ENCODE measurements at places on chromosomes 13 and 19.
A peak's percentile ranks its signal among the peaks of the same experiment; 100 is the strongest.

GRCh38 chr19:38734426-38735256 lies 9.6 kb downstream of the CAPN12 start:
- DNase-seq: no peak

- no peak for DNase-seq
Observed at GRCh38 chr19:588741-589692, 664 bp upstream of the HCN2 start.

- DNase-seq: no peak
Observed at GRCh38 chr13:36571444-36571843, 102.4 kb upstream of the SERTM1 start.

DNA sequence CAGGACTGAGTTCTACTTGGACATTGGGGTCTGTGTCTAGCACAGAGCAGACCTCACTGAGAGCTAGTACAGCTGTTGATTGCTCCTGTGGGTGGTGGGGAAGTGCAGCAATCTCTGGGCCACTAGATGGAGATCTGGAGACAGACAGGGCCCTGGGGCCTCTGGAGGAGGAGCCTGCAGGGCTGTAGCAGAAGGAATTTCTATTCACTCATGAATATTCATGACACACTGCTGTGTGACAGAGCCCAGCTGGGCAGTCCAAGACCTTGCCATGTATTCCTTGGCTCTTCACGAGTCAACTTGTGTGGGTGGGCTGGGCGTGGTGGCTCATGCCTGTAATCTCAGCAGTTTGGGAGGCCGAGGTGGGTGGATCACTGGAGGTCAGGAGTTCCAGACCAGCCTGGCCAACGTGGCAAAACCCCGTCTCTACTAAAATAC lies 37.5 kb downstream of the SUGP2 start:
- DNase-seq: no peak

GRCh38 chr13:26528527-26528926 lies 29.0 kb upstream of the WASF3 start:
- DNase-seq: no peak

- DNase-seq: no peak
Observed at GRCh38 chr19:1990230-1991017, 25.1 kb downstream of the BTBD2 start.

DNA sequence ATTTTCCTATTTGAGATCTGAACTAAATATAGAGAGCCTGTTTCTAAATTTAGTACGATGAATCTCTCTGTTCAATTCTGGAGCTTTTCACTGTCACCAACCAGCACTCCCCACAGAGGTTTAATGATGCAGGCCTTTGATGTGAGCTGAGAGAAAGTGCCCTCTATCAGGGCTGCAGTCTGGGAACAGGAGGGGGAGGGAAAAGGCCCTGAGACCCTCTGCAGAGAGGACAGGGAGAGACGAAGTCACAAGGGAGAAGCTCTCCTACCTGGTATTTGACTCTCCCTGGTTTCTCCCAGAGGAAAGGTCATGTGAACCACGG lies 206.8 kb upstream of the SOX1 start:
- DNase-seq: no peak

DNA sequence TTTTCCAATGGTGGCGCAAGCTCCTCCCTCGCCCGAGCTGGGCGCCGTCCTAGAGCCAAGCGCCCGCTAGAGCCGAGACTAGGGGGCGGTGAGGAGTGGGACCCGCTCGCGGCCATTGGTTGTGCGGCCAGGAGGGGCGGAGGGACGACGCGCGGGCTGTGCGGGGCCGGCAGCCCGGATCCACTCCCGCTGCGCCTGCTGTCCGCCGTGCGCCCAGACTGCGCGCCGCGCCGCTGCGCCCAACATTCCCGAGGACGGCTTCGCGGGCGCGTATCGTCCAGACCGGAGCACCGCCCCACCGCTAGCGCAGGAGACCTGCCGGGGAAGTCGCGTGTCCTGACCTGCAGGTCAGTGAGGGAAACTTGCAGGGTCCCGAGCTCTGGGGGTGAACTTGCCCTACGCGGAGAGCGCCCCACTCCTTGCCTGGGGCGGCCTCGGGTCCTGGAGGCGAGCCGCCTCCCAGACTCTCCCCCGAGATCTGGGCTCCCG lies at the start of gene SERTM1:
Gene SERTM1 (plus strand): TSS at position 183 of the 489 bp plus-strand sequence. CDS start 21,059 bp downstream, outside the sequence.
- no peak for DNase-seq

DNA sequence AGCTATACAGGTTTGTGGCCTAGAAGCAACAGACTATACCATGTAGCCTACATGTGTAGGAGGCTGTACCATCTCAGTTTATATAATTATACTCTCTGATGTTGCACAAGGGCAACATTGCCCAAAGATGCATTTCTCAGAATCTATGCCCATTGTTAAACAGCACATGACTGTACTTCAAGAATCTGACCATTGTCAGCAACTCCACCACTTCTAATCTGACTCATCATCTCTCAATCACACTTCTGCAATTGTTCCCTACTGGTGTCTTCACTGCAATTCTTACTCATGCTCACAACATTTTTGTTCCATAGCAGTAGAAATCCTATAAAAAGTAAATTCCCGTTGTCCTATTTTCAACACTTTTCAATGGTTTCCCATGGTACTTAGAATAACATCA lies 63.9 kb upstream of the ATXN8OS start:
- no peak for DNase-seq

DNA sequence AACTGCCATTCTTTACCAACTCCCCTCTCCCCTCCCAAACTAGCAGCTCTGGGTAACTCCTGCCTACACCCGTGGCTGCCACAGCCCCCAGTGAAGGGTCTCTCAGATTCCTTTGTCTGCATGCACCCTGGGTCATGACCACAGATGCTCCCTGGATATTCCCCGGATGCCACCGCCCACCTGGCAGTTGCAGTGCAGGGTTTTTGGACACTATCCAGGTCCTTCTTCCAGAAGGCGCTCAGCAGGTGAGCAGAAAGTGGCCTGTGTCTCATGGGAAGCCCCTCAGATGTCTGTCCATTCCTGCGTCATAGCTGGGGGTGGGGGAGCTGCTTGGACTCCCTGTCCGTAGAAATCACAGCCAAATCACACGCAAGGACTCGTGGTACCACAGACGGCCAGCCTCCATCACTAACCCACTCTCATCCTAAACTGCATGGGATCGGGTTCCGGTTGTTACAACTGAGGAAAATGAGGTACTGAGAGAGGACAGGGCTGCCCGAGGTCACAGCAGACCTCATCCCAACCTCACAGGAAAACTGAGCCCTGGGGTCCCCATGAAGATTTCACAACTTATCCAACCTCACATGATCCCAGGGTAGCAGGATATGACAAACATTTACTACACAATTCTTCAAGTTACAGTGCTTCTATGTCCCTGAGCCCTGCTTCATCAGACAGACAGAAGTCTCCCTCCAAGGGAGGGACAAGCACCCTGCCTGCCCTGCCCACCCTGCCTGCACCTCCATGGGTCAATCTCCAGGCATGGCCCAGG lies 38.6 kb downstream of the ELL start:
- DNase-seq: no peak

- DNase-seq: no peak
Observed at GRCh38 chr19:48813123-48813913, 2.5 kb upstream of the BCAT2 start.

DNA sequence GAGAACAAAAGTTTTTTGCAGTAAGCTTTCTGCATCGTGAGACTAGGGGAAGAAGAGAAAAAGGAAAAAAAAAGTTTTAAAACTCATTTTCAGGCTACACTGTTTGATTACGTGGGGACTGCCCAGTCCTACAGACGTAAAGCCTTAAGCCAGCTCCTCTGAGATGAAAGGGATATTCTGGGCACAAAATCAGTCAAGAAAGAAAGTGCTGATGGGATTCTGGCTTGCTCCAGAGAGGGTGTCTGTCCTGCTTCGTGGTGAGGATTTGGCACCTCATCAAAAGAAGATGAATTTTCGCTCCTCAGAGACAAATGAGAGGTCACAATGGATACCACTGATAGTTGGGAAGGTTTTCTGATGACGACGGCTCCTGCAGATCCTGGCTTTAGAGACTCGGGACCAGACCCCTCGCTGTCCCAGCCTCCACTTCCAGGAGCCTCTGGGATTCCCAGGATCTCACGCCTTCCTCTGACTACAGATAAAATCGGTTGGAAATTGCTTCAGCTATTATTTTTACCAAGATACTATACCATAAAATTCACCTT lies 9.7 kb downstream of the TEX29 start:
- no peak for DNase-seq

- DNase-seq: peak; percentile 23
Observed at GRCh38 chr19:30669329-30670010, 297.3 kb downstream of the ZNF536 start.

DNA sequence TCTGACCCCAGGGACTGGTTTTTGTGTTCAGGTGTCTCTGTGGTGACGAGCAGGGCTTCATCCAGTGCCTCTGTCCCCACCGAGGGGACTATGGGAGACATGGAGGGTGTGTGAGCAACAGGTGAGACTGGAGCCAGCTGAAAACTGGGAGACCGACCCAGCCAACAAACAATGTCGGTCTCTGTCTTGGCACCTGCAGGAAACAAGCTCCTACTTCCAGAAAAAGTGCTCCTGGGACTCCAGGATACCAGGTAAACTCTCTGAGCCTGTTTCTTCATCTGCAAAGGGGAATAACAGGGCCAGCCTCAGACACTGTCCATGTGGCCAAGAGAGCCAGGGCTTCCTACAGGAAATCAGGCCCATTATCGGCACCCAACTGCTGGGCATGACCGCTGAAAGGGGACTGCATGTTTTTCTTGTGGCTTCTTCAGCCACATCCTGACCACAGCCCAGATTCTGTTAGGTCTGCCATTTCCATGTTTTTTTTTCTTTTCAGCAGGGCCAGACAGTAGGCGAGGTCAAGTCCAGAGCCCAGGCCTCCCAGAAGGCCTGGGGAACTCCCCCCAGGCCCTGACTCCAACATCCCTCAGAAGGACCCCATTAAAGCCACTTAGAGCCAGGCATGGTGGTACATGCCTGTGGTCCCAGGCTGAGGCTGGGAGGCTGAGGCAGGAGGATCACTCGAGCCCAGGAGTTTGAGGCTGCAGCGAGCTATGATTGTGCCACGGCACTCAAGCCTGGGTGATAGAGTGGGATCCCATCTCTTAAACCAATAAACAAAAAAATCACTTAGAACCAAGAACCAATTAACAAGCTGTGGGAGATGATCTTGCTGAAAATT lies 836 bp upstream of the BST2 start:
- no peak for DNase-seq

DNA sequence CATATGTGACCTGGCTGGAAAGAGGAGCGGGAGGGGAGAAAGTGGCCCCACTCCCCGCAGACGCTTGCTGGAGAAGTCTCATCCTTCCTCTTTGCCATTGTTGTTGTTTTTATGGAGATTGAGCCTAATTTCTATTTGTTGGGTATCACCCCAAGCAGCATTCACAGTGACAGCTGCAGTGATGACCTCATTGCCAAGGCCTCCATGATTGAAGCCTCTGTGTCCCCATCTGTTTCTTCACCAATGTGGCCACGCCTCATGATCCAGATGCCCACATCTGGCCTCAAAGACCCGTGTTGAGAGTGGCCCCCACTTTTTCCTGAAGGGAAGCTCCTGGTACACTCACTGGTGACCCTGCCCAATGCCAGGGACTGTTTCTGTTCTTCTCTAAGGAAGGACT lies 154.2 kb downstream of the SLC7A1 start:
- no peak for DNase-seq

DNA sequence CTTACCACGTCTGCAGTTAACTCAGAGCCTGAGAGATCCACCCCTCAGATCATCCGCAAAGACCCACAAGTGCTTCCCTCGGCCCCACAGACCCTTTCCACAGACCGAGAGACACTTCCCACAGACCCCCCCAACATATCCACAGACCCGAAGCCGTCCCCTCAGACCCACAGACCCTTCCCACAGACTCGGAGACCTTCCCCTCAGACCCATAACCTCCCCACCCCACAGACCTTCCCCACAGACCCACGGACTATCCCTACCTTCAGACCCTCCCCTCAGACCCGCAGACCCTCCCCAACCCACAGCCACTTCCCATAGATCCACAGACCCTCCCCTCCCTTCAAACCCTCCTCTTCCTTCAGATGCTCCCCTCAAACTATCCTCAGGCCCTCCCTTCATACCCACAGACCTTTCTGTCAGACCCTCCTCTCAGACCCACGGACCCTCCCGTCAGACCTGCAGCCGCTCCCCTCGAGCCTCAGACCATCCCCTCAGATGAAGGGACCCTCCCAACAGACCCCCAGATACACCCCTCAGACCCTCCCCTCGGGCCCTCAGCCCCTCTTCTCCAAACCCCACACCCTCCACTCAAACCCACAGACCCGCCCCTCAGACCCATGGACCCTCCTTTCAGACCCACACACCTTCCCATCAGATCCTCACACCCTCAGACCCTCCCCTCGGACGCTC lies 20.1 kb upstream of the TFDP1 start:
- no peak for DNase-seq

DNA sequence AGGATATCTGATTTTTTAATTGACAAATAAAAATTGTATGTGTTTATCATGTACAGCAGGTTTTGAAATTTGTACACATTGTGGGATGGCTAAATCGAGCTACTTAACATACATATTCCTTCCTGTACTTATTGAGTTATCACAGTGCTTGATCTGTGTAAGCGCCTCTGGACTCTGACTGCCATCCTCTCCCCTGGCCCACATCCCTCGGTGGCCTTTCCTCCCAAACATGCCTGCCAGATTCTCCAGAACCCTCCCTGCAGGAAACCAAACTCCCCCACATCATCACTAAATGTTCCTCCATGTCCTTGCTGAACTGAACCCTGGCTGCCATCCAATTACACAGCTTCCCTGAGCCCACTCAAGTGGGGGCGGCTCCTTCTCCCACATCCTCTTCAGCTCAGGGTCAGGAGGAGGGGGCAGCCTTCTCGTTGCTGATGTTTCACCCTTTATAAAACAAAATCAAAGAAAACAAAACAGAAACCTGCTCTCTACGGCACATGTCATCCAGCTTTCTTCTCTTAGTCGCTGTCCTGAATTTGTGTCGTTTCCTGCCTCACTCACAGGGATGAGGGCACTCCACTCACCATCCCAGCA lies 97.1 kb upstream of the SPATA13 start:
- no peak for DNase-seq

DNA sequence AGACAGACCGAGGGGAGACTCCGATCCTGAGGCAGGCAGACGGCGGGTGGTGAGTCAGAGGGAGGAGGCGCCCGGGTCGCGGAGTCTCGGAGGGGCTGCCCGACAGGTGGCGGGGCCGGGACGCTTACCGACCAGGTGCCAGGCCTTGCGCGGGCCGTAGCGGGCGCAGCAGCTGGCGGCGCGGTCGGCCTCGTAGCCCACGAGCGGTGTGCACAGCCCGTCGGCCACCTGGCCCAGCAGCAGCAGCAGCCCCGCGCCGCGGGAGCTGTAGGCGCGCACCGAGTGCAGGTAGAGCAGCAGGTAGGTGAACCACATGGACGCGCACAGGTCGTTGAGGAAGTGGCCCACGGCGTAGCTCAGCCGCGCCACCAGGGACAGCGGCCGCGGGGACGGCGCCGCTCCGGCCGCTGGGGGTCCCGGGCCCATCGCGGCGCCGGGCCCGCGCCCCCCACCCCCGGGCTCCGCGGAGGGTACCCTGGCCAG lies 367 bp downstream of the MFSD12 start:
- DNase-seq: peak; percentile 75

DNA sequence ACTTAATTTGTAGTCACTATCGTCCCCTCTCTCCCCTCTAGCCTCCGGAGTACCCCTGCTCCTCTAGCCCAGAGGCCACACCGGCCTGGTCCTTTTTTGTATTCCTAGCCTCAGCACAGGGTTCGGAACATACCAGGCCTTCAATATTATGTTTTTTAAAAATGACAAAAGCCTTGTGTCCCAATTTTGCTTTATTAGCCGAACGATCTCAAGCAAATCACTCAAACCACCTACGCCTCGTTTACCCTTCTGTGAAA lies 463 bp upstream of the POMP start:
- no peak for DNase-seq

- DNase-seq: peak; percentile 80
Observed at GRCh38 chr19:52095172-52096014, at the start of gene ZNF841. Gene ZNF841 (minus strand): TSS chr19:52095765. CDS start chr19:52084801, 10,964 bp downstream.

GRCh38 chr13:22665506-22665905 lies 515.3 kb upstream of the SGCG start:
- no peak for DNase-seq
